K562 (cell line): ENCODE measurements at places on chromosomes 11 and 22.

DNA sequence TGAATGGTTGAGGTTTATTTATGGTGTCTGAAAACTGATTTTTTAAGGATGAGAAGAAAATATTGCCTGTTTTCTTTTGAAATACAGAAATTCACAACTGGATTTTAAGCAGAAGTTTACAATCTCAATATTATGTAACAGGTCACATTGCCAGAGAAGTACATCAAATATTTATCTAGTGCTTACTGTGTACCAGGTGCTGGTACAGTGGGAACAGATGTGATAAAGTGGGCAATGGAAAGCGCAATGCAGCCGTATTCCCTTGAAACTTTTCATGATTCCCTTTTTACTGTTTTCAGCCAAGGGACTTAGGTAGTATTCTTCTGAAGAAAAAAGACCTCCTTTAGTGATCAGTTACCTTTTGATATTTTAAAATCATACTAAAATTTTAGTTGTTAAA, 49.6 kb downstream of the TTC17 start:
- DNase-seq: no peak

- no peak for DNase-seq
Observed at GRCh38 chr22:19232623-19233022, 54.1 kb upstream of the SLC25A1 start.

DNA sequence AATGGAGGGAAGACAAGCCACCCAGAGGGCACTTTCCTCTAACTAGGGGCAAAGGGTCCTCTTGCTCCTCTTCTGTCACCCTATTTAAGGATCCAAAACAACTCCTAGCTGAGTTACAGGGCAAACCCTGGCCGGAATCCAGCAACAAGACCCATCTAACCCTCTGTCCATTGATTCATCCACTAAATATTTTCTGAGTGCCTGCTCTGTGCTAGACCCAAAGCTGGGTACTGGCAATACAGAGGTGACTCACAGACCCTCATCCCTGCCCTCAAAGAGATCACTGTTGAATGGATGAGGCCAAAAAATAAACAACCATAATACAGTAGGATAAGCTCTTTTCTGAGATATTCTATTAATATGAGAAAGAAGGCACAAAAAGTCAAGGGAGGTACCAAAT, 4.3 kb upstream of the GALNT18 start:
- DNase-seq: no peak

- DNase-seq: no peak
Observed at GRCh38 chr11:106409222-106409621, 331.8 kb downstream of the AASDHPPT start.

GRCh38 chr22:49140911-49141665, 686.6 kb downstream of the BRD1 start:
- no peak for DNase-seq

DNA sequence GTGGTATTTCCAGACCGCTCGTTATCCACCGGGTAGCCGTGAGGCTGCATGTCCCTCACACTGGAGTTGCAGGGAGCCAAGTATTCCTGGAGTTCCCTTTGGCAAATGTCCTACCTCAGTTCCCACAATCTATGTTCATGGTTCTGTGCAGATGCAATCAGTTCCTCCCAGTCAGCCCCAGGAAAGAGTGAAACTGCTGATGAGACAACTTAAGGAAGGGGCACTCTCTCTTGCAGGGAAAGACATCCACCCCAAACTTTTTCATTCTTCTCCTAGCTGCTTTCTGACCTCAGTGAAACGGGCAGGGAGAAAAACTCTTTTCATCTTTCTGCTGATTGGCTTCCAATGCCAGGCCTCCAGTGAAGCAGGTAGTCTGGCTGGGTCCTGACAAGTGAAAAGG, 205.1 kb upstream of the TMEM45B start:
- no peak for DNase-seq
